Activated T-helper 1 cell treated with anti-CD3 and anti-CD28 coated beads, Interleukin-12 subunit alpha, Interleukin-12 subunit beta, Interleukin-2, Interleukin-4 antibody, amounts not matched to agents 30 ng/mL and 10 ng/mL and 1 ng/mL, durations not matched to agents 14 hours and 24 hours and 36 hours (primary cell): ENCODE measurements at places on chromosomes 16 and 17.
A peak's percentile ranks its signal among the peaks of the same experiment; 100 is the strongest.

DNA sequence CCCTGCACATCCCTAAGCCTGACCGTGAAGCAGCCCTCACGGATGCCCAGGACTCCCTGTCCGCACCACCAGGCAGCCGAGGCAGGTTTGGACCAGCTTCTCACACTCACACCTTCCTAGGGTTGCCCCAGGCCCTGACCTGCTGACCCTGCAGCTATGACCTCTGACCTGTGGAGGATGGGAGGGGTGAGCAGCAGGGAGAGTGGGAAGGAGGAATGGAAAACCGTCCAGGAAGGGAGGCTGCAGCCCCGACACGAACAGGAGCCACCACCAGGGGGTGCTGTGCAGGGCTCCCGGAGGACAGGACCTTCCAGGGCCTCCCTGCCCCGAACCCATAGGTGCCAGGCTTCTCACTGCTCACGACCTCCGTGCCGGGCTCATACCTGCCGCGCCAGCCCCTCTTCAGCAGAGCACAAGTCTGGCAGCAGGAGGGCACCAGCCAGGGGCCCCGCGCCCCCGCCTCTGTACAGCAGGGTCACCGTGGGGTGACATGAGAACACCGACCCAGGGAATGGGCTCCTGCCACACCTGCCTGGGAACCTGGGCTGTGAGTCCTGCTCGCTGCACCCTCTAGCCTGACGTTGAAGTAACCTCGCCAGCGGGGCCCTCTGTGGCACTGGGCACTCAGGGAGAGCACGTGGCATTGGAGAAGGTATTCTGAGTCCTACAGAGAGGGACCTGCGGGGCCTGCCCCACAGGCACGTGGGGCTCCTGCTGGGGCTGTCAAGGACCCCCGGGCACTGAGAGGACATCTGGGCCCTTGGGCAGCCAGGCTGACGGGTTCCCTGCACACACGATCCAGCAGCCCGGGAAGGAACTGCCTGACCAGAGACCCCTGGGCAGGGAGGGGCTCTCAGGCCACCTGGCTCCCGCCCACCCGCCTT, 37.6 kb downstream of the CTU2 start:
- DNase-seq: peak; percentile 47

DNA sequence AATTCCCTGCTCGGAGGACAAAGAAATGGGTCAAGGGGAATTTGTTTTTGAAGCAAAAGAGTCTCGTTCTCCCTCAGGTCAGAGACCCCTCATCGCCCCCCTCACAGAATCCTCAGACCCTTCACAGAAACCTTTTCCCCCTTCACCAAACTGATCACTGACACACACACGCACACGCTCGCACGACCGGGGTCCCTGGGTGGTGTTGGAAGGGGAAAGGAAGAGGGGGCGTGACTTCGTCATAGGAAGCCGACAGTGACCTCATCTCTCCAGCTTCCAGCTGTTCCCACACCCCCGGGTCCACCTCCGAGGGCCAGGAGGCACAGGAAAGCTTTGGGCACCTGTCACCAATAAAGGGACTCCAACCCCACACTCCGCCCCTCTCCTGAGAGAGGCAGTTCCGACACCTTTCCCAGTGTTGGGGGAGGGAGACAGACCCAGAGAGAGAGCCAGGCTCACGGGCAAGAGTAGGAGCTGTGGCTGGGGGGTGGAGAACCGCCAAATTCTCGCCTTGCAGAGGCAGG, 1.2 kb downstream of the ASGR1 start:
- DNase-seq: no peak

DNA sequence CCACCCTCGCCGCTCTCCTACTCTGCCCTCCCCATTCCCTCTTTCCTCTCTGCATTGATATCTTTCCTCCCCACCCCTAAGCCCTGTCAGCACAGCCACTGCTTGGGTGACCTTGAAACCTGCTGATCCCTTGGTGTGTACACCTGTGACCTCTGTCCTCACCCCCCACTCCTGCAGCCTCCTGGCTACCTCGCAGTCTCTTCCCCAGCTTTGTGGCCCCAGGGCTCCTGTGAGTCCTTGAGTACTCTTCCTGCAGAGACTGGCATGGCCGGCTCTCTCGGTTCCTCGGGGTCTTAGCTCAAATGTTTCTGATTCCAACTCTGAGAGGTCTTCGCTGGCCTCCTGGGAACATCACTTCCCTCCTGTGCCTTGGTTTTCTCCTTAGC, 31.7 kb downstream of the ADCY7 start:
- no peak for DNase-seq

- no peak for DNase-seq
These were observed 26.3 kb downstream of the ADORA2B start for GRCh38 chr17:15971098-15971678.

GRCh38 chr17:69692171-69692570, 277.7 kb downstream of the MAP2K6 start:
- no peak for DNase-seq

GRCh38 chr17:10226930-10227695, 28.7 kb upstream of the GAS7 start:
- DNase-seq: peak; percentile 1

- no peak for DNase-seq
These were observed 25.3 kb downstream of the CTRB2 start for GRCh38 chr16:75181630-75182029.

- no peak for DNase-seq
These were observed 8.2 kb upstream of the TMEM94 start for GRCh38 chr17:75447951-75448856.

DNA sequence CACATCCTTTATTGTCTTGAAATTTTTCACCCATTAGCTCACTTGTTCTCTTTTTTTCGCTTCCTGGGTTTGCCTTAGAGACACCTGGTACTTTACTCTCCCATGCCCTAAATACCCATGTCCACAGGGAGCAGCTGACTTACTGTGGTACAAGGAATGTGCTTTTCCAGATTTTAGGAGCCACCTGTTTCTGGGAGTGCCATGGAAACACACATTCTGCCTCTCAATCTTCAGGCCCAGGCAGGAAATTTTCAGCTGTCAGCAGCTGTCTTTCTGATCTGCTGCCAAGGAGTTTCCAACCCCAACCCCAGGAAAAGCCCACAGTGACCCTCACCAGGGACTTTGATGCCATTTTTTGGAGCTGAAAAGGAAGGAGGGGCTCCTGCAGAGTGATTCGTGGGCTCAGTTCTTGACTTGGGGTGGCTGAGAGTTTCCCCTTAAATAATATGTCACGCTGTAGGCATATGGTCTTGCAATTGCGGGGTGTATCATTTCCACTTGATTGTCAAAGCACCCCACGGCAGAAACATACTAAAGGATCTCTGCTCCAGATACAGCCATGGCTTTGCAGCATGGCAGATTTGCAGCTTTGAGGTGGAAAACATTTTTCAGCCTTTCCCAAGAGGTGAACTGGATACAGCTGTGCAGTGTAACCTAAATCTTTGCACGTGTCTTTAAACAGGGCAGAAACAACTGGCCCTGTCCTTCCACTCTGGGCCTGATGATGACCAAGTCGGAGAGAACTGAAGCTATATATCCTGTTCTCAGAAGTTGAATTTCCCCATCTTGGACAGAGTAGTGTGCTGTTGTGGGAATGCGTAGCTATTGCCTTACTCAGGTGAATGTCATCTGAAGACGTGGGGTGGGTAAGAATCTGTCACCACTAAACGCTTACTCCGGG, 19.2 kb downstream of the RBFOX1 start:
- DNase-seq: no peak

GRCh38 chr16:81610144-81610842, 165.7 kb downstream of the CMIP start:
- no peak for DNase-seq
